ENCODE measurements at places on chromosomes 1 and 21.

DNA sequence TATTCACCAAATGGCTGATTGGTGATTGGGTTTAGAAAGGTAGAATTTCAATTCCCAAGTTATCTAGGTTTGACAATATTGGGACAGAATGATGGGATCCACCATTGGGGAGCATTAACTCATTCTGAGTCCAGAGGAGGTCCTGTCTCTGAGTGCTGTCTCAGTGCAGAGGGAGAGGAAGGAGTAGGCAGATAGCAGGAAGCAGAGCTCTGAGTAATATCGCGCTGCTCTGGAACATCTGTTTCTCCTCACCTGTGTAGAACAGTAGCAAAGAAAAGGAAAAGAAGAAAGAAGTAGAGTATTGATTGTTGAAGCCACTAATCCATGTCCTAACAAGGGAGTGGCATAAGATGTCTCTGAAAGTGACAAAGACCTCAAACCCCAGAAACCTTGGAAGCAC, 1657.8 kb downstream of the MRPL39 start:
- DNase-seq: no peak

GRCh38 chr1:184545601-184546000, 158.8 kb downstream of the C1orf21 start:
- no peak for DNase-seq

DNA sequence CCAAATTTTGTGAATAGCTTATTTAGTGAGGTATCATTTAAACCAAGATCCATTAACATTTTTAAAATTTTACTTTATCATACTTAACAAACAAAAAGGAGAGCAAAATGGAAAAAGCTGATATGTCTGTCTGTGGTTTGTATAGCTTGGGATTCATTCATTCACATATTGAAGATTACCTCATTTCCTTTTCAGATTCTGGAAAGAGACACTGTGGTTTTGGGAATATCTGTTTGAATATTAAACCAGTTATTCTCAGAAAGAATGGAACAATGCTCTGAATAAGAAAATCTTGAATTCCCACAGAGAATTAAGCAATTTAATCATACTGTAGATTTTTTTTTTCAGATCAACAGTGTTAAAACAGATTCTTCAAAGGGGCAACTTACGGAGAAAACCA, 93.8 kb upstream of the PRDX6 start:
- no peak for DNase-seq

GRCh38 chr1:103448560-103448959, 76.9 kb upstream of the RNPC3 start:
- no peak for DNase-seq

- no peak for DNase-seq
These were observed 23.9 kb downstream of the NAV1 start for GRCh38 chr1:201562659-201563405.

- DNase-seq: no peak
These were observed 163.7 kb downstream of the NTPCR start for GRCh38 chr1:233114159-233114558.

DNA sequence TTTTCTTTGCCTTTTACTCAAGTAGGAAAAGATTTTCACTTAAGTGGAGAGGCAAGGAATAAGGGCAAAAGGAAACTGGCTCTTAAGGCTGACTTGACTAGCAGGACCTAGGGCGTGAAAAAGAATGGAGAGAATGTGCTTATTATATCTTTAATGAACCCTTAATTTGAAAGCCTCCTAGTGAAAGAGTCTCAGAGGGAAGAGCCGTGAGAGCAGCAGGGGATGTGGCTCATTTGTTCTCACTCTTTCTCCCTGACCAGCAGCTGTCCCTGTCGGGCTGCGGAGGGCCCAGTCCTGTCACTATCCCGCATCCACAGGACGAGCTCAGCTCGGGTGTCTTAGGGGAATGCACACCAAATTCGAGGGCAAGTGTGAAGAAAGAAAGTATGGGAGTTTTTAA, 180.1 kb downstream of the EDEM3 start:
- no peak for DNase-seq

DNA sequence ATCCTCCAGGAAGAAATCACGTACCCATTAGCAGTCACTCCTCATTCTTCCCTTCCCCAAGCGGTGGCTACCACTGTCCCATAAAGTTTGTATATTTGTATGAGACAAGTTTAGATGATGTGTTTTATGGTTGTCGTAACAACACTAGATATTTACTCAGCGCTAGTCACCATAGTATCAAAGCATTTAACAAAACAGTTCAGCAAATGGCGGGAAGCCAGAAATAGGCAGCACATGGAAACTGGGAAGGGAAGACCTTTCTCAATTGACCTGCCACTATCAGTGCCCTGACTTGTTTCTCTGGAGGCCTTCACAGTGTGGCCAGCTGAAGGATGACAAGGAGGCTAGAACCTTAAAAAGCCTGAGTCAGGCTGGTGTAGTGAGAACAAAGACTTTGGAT, 31.1 kb downstream of the CNST start:
- no peak for DNase-seq

DNA sequence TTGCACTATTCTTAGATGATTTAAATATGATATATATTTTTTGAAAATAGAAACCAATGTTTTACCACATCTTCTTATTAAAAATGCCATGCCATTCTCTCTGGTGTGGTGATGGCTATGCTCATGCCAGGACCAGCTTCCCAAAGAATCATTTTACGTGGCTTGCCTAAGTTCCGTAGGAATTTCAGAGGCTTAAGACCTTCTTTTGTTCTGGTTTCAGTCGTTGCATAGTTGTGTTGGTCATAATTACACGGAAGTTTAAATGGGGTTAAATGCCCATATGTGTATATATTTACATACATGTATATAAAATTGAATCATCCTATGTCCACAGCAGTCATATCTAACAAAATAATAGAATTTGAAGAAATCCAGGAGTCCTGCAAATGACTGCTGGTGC, 78.7 kb upstream of the PLPPR5 start:
- DNase-seq: peak; percentile 11

DNA sequence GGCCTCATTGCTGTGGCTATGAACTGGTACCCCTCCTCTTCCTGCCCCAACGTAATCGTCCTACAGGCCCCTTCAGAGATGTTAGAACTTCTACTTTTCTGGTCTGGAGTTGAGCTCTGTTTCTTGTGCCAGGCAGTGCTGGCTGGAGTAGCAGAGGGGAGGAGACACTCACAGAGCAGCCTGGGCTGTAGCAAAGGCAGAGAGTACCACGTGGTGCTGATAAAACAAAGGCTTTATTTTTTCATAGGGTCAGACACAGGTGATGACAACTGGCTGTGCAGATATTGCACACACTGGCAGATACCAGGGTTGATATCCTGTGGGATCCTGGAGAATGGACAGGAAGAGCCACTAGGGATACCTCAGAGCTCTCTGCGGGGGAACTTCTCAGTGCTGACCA, 23.2 kb downstream of the CRCT1 start:
- DNase-seq: no peak

DNA sequence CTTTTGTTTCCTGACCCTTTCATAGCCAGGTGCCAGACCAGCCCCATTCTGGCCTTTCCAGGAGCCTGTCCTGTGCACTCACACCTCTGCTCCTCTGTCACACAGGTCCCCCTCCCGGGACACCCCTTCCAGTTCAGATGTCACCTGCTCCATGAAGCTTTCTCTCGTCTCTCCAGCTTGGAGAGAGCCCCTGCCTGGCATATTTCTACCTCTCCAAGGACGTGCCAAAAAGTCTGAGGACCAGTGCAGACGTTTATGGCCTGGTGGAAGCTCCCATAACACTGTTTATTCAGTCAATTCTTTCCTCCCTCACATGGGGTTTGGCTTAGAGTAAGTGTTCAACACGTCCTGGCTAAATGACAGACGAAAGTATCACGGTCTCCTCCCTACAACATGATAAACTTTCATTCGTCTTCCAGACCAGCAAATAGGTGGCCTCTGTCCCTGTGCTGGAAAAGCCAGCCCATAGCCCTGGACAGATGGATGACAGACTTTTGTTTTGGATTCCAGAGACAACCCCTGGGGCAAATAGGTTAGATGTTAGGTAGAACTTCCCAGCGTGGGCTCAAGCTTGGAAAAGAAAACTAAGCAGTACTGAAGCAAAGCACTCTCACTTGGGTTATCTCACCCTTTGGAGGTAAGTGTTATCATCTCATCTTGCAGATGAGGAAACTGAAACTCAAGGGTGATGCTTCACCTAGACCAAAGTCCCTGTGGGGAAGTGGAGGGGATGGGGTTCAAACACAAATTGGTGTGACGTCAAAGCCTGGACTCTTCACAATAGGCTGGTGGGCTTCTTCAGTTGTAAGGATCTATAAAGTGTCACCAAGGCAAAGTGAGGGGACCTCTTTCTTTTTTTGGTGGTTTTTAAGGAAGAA, 52.9 kb upstream of the ECE1 start:
- DNase-seq: no peak

DNA sequence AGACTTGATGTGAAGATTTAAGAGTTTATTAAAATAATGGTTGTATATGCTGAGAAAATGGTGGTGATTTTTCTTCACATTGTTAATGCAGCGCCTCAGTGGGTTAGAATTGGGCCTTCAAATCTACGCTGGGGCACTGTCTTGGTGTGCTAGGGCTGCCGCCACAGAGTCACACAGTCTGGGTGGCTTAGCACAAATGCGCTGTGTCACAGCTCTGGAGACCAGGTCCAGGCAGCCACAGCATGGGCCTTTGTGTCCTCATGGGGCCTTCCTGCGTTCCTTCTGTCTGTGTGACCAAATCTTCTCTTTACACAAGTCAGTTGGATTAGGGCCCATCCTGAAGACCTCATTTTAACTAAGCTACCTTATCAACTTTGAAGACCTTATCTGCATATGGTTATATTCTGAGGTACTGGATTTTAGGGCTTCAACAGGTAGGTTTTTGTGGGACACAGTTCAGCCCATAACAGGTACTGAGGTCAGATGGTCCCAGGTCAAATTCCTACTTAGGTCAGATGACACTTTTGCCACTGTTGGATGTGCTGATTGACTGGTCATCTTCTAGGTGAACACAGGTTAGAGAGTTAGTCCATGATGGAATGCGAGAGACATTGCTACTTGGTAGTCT, 17.5 kb downstream of the TRAPPC10 start:
- no peak for DNase-seq

DNA sequence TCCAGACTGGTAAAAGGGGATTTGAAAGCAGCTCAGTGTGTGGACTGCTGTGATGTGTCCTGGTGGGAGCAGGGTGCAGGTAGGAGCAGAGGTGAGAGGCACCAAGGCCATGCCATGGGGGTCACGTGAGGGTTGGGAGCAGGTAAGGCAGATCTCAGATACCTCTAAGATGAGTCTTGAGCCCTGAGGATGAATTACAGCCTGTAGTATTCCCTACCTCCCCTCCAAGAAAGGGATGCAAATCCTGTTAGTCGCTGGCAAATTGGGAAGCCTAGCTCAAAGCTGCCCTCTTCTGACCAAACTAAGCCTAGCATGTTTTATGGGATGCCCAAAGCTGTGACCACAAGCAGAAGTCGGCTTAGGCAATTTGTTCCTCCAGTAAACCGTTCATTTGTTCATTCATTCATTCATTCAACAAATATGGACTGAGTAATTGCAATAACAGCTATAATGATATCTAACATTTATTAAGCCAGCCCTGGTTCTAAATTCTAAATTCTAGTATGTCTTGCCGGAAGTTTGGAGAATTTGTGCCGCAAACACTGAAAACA, 3.9 kb upstream of the NUAK2 start:
- peak; percentile 89 for DNase-seq

GRCh38 chr1:179803918-179804317, 60.8 kb downstream of the FAM163A start:
- DNase-seq: no peak

- DNase-seq: no peak
These were observed 53.3 kb downstream of the OLFML3 start for GRCh38 chr1:114032271-114033215.

- no peak for DNase-seq
These were observed 24.1 kb upstream of the TTC39A start for GRCh38 chr1:51354416-51354815.

DNA sequence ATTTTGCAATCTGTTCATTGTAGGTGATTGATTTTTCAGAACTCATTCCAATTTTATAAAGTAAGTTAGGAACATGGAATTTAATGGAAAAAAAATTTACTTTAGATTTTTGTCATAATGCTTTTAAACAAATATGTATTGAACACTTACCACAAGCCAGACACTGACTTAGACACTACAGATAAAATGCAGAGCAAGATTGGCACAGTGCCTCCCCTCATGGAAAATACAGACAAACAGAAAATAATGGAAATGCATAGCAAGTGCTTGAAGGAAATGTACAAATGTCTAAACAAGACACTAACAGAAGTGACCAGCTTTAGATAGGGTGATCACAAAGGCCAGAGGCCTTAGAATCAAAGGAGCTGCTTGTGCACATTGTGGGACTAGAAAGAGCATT, 260.5 kb upstream of the ADGRL2 start:
- no peak for DNase-seq

DNA sequence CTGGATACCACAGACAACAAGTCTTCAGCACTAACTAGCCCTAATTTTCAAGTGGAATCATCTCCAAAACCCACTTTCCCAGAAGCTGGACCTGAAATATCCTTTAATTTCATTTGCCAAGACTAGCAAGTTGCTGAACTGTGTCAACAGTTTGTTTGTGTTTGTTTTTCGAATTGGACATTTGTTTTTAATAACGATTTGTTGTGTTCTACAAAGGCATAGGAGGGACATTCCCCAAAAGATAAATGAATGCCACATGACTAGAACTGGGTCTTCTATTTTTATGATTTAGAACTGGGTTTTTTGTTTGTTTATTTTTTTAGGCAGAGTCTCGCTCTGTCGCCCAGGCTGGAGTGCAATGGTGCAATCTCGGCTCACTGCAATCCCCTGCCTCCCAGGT, 17.9 kb downstream of the LUZP1 start:
- DNase-seq: no peak

DNA sequence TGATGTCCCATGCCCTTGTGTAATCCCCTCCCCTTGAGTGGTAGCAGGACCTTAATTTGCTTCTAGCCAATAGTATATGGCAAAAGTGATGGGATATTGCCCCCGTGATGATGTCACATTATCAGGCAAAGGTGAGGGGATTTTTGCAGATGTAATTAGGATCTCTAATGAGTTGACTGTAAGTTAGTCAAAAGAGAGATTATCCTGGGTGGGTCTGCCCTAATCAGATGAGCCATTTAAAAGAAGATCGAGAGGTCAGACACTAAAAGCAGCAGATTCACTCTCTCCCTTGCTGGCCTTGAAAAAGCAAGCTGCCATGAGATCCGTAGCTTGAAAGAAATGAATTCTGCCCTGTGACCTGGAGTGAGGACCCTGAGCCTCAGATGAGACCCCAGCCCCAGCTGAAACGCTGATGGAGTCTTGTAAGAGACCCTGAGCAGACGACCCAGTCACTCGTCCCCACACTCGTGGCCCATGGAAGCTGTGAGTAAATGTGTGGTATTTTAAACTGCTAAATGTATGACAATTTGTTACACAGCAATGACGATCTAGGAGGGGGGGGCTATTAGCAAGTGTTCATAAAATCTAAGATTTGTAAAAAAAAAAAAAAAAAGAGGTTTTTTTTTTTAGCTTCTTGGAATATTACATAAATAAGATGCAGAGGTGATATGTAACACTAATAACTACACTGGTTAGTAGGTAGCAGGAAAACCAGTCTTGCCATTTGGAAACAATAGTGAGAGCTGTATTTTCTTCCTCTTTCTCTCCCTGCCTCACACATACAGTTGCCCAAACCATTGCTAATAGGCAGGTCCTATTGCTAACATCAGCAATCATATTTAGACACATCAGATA, 50.3 kb upstream of the TARBP1 start:
- DNase-seq: no peak

Data from SJCRH30 (cell line).